ENCODE measurements at places on chromosomes 2 and 18. TPM values are rescaled to one million over a fixed set of nuclear protein-coding genes. Genes with fewer than 3 reads are reported as not detected.

Gene AMER3
- total RNA-seq, result not detected

Gene NOSTRIN
- not detected for total RNA-seq

Gene RNF125
- 0.33 TPM for total RNA-seq

Gene MYCN
- 1.1 TPM for total RNA-seq

Gene ZNF396
- 0.33 TPM for total RNA-seq

Gene NAB1
- total RNA-seq, result 28.0 TPM

Gene CCL20
- total RNA-seq, result not detected

Gene GATA6
- total RNA-seq, result 20.7 TPM

Gene UBE2F
- 45.5 TPM for total RNA-seq

Gene RETREG2
- total RNA-seq, result 40.6 TPM

Gene ASPRV1
- total RNA-seq, result not detected

Gene SULT1C4
- total RNA-seq, result 90.4 TPM

Gene SEPTIN10
- 34.1 TPM for total RNA-seq

Gene GTF2A1L
- 0.13 TPM for total RNA-seq

Gene MEP1B
- not detected for total RNA-seq

Gene ANKRD29
- 0.81 TPM for total RNA-seq

Gene POTEC
- not detected for total RNA-seq

Gene KIDINS220
- total RNA-seq, result 47.8 TPM

Gene HOXD13
- not detected for total RNA-seq

Gene CYTIP
- 0.38 TPM for total RNA-seq

Gene COL4A4
- total RNA-seq, result 0.81 TPM
